ENCODE measurements at places on chromosomes 2 and 18.

DNA sequence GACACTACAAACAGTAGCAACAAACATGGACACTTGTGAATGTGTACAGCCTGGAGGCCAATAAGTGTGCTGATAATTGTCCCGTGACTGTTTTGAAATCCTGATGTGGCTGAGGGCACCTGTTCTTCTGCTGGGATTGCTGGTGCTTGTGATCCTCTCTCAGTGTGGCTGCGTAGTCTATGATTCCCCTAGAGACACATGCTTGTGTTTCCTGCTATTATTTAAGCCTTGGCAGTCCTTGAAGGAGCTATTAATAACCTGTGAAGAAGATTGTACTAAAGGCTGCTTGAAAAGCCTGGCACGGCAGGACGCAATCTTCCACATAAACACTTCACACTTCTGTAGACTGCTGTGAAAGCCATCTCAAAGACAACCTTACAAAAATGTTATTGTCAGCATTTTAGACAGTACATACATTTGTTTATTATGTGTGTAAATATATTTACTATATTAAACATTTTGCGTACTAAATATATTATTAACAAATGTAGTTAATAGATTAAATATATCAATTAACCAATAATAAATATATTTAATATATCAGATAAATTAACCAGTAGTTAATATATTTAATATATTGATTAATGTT, 71.4 kb downstream of the GALR1 start:
- DNase-seq = no peak

DNA sequence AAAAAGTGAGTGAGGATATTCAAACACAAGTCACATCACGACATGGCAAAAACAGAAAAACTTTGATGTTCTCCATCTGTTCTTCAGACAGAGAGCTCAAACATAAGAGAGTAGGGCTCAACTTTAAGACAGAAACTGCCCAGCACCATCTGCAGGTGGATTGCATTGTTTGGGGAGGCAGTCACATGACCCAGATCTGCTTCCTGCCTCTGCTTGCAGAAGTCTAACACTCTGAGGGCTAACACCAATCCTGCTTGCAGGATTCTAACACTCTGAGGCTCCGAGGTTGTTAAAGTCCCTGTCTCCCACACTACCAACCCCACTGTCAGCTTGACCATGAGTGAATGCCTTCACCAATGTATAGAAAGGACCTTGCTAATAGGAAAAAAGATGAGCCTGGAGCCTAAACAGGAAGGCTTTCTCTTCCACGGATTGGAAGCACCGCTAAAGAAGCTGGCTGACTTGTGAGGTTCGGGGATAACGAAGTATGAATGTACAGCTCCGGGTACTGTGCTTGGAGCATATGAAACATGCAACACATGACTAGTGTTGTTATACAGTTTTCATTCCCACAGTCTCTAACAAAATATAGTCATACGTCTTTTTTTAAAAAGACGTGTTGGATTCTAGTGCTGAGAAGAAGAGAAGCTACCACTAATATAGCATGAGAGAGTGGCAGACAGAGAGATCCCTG, 176.6 kb upstream of the CREB1 start:
- peak; percentile 23 for DNase-seq

DNA sequence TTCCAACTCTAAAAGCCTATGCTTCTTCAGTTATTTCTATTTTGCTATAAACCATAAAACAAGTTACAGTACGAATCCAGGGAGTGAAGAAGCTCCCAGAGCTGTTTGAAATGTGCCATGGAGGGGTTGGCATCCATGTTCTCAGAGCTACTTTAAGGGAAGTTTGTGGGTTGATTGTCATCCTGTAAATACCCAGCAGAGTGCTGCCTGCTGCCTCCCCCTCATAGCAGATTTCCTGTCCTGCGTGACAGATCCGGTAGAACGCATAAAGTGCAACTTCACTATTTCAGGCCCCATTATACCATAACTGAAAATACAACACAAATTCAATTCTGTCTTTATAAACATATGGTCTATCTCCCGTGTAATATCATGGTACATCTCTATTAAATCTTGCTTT, 114.4 kb downstream of the CTNNA2 start:
- no peak for DNase-seq

DNA sequence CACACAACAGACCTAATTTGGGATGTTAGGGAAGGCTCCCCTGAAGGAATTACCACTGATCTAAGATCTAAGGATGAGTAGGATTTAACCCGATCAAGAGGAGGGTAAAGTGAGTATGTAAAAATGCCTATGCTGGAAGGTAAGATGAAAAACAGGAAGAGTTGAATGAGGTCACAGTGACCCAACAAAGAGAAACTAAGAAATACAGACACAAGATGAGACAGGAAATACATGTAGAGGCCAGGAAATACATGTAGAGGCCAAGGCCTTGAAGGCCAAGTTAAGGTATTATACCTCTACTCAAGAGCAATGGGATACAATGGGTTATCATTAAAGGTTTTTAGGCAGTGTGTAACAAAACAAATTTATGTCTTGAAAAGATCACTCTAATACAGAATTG, 131.6 kb upstream of the TANK start:
- no peak for DNase-seq

Data from anterior cingulate cortex (tissue), 58 donors.